HS-27A (cell line): ENCODE measurements at places on chromosomes 7 and 10.

GRCh38 chr10:87750001-87750671 lies 67.9 kb downstream of the ATAD1 start:
- DNase-seq: no peak

- DNase-seq: no peak
Measured at GRCh38 chr7:113232885-113233284, 114.5 kb upstream of the SMIM30 start.

- no peak for DNase-seq
Measured at GRCh38 chr7:141974831-141975230, 1.3 kb upstream of the TAS2R38 start.

- no peak for DNase-seq
Measured at GRCh38 chr10:70333268-70333667, 49.2 kb downstream of the LRRC20 start.

DNA sequence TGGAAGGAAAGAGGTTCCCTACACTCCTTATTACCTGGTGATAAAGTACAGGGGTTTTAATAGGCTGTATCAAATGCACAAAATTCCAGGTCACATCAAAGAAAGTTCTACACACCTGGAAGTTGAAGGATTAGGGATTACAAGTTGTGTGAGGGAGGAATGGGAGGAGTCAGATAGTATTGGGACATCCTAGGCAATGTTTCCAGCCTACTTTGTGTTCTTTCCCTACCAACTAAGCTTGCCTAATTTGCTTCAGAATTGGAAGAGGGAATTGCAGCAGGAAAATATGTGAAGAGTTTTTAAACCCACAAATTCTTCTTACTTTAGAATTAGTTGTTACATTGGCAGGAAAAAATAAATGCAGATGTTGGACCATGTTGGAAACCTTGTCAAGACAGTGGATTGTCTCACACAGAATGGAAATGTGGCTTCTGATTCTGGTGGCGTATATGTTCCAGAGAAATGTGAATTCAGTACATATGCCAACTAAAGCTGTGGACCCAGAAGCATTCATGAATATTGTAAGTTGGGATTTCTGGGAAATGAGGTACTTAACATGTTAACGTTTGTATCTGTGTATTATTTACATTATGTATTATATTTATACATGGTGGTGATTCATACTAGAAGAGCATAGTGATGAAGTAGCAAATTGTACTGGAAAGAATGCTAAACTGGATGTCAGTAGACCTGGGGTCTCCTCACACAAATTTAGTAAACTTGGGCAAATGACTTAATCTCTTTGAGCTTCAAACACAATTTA lies at the start of gene LIPM:
TSS of gene LIPM (plus strand) at position 208 of the 763 bp plus-strand sequence. CDS start at position 375, 167 bp downstream.
- DNase-seq: no peak

GRCh38 chr10:104301907-104302690 lies 33.1 kb downstream of the GSTO2 start:
- DNase-seq: no peak

- DNase-seq: no peak
Measured at GRCh38 chr10:14859775-14860174, 18.9 kb upstream of the SUV39H2 start.

GRCh38 chr7:5550831-5551230 lies 127.2 kb upstream of the TNRC18 start:
- DNase-seq: no peak

DNA sequence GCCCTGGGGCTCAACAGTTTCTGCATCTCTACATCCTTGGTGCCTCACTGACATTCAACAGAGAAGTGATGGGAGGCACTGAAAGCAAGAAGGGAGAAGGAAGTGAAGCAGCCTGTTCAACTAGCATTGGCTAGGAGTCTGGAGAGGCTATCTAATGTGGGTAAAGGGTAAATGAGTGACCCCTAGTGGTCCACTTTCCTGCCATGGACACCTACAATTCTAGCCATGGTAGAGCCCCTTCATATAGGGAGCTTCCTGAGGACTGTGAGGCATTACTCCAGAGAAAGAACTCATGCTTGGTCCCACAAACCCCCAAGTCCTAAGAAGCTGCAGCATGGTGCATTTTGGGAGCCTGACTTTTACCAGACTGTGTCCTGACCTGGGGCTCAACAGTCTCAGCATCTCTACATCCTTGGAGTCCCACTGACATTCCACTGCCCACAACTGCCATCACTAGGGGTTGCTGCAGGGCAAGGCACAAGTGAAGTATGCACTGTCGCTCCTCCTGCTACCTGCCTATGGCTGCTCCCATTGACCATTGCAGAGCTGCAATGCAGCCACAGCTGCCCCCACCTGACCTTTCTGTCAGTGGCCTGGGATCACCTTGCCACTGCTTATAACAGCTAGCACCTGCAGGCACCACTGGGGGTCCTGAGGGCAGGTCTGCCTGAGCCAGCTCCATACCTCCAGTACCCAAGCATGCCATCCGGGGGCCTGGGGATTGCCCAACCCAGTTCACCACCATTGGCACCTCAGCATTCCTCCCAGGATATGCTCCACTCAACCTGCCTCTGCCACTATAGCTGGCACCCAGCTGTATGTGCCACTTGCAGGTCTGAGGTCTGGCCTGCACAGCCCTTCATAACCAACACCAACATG lies 44.1 kb upstream of the CDK6 start:
- DNase-seq: no peak

DNA sequence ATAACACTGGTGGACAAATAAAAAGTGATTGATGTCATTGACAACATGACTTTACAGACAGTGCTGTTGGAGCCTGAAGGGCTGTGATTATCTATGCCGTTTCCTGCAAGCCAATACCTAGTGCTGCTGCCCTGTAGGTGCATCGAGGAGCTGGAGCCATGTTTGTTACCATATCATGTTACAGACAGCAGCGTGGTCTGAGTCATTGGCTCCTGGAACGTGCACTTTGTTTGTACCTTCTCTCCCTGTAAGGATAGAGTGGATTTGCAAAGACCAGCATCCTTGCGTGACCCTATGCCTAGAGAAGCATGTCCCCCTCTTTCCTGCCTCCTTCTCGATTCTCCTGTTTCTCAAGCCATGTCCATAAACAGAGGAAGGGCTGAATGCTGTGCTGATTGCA lies 597.2 kb downstream of the TYW1 start:
- DNase-seq: no peak

DNA sequence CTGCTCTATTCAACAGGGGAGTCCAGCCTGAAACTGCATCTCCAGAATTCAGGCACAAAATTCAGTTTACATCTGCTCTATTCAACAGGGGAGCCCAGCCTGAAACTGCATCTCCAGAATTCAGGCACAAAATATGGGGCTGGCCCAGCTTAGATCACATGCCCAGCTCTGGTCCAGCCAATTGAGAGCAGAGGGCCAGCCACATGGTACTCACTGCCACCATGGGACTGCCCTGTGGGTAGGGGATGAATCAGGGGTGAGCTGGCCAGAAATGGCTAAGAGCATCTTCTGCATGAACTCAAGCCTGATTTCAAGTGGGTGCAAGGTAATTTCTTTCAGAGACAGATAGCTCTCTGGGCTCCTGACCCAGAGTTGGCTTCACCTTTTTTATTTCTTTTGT lies 156.6 kb upstream of the LYZL2 start:
- no peak for DNase-seq

GRCh38 chr10:9268176-9268575 lies 1213.7 kb downstream of the GATA3 start:
- no peak for DNase-seq

GRCh38 chr10:101972761-101973160 lies 83.2 kb downstream of the ARMH3 start:
- no peak for DNase-seq

- DNase-seq: no peak
Measured at GRCh38 chr10:79438021-79438698, 7.3 kb downstream of the ZCCHC24 start.

DNA sequence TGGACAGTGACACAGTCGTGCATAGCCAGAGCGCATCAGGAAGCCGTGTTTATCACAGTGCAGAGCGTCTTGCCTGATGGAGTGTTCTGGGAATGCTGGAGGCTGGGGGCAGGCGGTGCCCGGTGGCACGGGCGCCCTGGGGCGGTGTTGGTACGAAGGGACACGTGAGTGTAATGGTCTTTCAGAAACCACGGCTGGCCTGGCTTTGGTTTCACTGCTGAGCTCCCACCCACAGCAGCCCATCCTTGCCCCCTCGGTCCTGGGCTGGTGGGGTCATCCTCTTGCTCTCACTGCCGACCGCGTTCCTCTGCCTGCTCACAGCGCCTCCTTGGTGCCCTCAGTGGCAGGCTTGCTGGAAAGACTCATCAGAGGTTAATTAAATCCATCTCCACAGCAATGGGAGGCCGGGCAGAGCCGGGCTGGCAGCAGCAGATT lies 50.6 kb downstream of the NKX6-2 start:
- DNase-seq: no peak

- DNase-seq: no peak
Measured at GRCh38 chr10:3009341-3009740, 58.0 kb upstream of the PFKP start.

GRCh38 chr10:106592396-106592795 lies 572.1 kb downstream of the SORCS1 start:
- DNase-seq: no peak

GRCh38 chr10:114245121-114245791 lies 6.2 kb downstream of the VWA2 start:
- DNase-seq: no peak

DNA sequence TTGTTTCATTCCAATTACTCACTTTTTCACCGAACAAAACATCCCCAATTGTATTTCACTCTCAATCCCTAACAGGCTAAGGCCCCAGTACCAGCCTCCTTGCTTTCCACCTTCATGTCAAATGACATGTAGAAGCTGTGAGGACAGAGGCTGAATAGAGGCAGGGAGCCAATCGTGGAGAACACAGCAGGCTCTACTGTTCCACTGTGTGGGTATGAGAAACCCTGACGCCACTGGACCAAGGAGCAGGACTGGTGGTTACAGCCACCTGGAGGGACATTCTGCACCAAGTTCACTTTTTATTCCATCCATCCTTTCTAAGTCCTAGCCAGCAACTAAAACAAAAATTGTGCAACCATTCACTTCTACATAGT lies 502.8 kb downstream of the SORCS1 start:
- DNase-seq: no peak

DNA sequence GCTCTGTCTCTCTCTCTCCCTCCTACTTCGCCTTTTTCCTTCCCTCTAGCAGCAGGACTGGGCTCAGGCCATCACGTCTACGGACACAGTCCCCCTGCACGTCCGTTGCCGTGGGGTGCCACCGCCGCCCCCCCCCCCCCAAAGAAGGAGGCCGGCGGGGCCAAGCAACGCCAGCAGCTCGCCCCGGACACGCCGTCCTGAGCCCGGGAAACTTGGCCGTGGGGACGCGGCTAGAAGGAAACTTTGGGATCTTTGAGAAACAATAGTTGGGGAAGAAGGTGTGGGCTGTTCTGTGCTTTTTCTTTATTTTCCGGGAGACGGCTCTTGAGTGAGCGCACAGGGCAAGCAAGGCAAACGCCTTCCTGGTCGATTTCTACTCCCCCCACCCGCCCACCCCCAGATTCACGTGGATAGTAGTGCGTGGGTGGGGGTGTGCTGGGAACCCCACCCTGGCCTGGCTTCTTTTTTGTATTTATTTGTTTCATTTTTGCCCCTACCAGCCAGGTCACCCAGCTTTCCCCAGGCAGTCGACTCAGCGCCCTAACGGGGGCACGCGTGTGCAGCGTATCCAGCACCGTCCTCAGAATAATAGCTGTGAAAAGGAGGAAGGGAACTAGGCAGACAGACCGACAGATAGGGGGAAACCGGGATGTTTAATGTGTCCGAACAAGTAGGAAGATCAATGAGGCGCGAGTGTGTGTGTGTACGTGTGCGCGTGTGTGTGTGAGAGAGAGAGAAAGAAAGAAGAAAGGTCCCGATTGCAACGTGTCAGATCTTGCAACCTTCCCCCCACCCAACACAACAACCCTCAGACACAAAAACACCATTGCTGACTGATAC lies 1.4 kb downstream of the MXI1 start:
- no peak for DNase-seq

- DNase-seq: no peak
Measured at GRCh38 chr10:71623098-71623985, 96.2 kb downstream of the C10orf105 start.

GRCh38 chr10:27393961-27394360 lies 110.1 kb upstream of the RAB18 start:
- no peak for DNase-seq

- no peak for DNase-seq
Measured at GRCh38 chr7:150974468-150975391, 3.4 kb downstream of the KCNH2 start.

DNA sequence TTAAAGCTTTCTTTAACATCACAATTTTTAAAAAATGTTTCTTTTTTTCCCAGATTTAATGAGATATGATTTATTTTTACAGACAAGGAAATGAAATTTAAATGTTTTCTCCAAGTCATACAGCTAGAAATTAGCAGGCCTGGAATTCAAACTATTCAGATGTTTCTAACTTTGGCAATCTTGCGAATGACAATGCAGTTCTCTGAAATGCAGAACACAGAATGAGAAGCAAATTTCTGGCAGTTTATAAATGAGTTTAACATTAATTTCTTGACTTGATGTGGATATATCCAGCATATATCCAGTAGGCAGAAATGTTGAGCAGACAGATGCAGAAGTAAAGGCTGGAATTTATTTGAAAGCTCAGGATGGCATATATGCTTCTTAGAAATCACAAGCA lies 227.5 kb downstream of the THSD7A start:
- no peak for DNase-seq

- no peak for DNase-seq
Measured at GRCh38 chr7:134811765-134812164, 32.3 kb downstream of the CALD1 start.

DNA sequence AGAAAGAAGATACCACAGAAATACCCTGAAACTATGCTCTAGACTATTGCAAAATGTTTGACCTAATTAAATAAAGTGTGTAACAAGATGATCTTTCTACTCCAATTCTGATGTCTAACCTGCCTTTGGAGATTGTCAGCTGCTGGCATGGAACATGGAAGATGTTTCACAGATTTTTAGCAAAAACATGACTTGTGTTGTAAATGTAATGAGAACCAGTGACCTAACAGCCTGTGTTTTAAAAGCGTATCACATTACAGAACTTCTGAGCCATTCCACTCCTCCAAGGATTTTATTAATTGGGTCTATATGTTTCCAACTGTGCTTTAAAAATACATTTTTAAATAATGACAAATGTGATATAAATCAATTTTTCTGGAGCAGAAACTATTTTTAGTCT lies 526.3 kb upstream of the SEMA3D start:
- no peak for DNase-seq

DNA sequence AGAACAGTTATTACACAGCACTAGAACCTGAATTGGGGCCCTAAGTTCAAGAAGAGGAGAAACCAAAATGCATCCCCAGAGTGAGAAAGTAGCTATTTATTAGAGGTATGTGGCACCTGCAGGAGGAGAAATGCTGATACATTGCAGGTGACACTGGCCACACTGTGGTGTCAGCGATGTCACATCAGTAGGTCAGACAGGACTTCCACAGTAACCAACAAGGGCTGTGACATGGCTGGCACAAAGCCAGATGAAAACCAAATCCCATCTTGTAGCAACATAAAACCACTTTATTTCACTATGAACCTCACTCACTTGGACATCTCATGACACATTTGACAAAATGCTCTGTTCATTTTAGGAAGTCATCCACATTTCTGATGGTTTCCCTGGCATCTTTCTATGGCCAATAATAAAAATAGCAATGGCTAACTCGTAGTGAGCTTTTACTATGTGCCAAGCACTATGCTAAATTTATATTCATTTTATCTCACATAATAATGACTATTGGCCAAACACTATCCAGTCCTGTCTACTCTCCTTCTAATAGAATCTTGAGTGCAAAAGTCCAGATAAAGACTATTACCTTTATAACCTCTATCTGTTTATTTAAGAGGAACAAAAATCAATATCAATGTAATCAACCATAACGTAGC lies 154.2 kb downstream of the TSPAN12 start:
- DNase-seq: no peak

- no peak for DNase-seq
Measured at GRCh38 chr7:138992052-138992531, 10.9 kb upstream of the KIAA1549 start.
